ENCODE measurements at places on chromosomes 6 and 20.

GRCh38 chr20:43911066-43911465 lies 3.6 kb upstream of the TOX2 start:
- no peak for DNase-seq

GRCh38 chr6:124535746-124536145 lies 426.5 kb upstream of the RNF217 start:
- DNase-seq = no peak

DNA sequence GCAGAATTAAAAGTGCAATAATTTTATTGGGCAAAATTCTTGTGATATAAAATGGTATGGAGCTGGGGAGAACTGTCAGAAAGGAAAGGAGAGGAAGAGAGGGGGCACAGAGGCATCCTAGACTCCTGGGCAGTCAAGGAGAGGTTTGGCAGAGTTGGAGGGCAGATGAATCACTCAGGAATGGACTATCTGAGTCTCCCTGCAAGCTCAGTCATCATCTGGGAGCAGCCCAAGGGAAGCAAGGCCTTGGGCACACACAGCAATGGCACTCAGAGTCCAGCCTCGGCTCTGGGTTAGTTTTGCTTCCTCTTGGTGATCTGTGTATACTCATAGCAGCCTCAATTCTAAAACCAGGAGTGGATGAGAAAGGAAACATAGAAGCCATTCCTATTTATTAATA lies 67.2 kb downstream of the SLC22A1 start:
- DNase-seq = no peak

- DNase-seq = no peak
Observed at GRCh38 chr20:38997622-38998021, 35.5 kb downstream of the DHX35 start.

DNA sequence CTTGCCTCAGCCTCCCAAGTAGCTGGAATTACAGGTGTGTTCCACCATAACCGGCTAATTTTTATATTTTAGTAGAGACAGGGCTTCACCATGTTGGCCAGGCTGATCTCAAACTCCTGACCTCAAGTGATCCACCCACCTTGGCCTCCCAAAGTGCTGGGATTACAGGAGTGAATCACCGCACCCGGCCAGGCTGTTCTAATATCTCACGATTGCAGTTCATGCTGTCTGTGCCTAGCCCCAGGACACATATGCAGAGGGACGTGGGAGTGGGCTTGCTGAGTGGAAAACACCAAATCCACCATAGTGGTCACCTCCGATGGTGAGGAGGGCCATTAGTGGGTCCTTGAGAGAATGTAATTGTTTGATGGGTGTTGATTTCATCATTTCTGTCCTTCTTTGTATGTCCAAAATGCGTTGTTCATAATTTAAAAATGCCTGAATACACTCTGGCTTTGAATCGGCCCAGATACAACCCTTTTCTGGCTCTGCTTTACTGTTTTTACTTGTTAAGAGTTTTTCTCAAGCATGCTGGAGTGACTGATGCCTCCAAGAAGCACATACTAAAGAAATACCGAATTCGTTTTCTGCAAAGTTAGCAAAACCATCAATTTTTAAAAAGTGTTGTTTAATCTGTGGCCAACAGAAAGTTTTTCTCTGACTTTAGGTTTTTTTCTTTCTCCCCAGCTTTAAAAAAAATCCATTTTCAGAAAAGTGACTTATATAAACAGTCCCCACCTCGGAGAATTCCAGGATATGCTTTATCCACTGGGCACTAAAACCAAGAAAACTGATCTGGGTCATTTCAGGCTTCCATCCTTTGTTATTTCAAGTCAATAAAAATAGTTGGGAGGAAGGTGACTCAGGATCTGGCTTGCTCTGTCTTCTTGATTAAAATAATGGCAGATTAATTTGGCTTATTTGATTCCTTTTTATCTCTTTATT lies 18.8 kb upstream of the RALGAPA2 start:
- no peak for DNase-seq

DNA sequence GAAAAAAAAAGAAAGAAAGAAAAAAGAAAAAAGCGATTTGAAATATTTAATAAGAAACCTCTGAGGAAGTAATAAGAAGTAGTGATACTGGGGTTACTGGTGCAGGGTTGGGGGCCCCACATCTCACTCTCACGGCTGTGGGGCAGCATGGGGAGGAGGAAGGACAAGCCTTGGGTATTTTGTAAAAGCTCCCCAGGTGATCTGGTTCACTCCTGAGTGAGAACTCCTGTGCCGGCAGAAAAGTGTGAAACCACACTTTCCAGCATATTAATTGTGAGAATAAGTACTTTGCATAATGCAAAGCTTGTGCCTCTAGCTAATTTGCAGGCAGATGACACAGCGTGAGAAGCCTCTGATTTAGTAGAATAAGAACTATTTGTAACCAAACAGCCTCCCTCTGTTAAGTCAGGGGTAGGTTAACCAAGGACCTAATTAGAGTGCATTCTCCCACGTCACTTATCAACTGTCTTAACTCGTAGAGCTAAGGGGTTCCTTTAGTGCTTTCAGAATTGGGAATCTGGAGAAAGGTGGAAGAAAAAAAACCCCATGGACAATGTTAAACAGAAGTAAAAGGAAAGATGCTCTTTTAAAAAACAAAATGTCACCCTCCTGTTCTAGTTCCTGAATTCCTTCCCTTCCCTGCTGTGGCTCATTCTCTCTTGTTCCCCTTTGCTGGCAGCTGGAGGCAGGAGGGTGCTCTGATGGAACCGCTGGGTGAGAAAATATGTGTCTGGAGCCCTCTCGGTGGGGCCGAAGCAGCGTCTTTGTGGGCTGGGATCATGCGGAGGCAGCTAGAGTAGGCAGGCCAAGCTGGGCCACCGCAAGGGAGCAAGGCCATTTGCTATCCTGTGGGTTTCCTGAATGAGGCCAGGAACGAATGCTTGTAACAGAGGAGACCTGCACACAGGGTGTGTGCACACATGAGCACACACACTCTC lies 108.7 kb downstream of the FYN start:
- DNase-seq = no peak
